ENCODE measurements at places on chromosomes 2 and 18. TPM values are rescaled to one million over a fixed set of nuclear protein-coding genes. Genes with fewer than 3 reads are reported as not detected.

GRCh38 chr18:74126684-74127655, 20.7 kb downstream of the FBXO15 start:
- no peak overlapping the region for H3K27ac ChIP-seq
- no peak overlapping the region for H3K4me3 ChIP-seq
- H3K4me1 ChIP-seq: no peaks in the 10 kb centered on the region
- H3K36me3 ChIP-seq: no peaks in the 10 kb centered on the region
- H3K27me3 ChIP-seq: peaks cover 91% of the 10 kb centered on the region
- DNase-seq: no peak

Gene SULT1C2
- total RNA-seq: 3.9 TPM

Gene FAM110C
- total RNA-seq: 20.3 TPM

GRCh38 chr2:96251721-96252292, 14.0 kb downstream of the TMEM127 start:
- no peak overlapping the region for H3K4me3 ChIP-seq
- no peak overlapping the region for H3K27ac ChIP-seq
- H3K36me3 ChIP-seq: peaks cover 14% of the 10 kb centered on the region
- DNase-seq: peak; percentile 61
- peaks cover 14% of the 10 kb centered on the region for H3K4me1 ChIP-seq

GRCh38 chr2:180583441-180584140, 396.8 kb upstream of the UBE2E3 start:
- no peaks in the 10 kb centered on the region for H3K4me1 ChIP-seq
- no peaks in the 10 kb centered on the region for H3K36me3 ChIP-seq
- H3K27me3 ChIP-seq: no peaks in the 10 kb centered on the region
- no peak for DNase-seq
- no peak overlapping the region for H3K27ac ChIP-seq

DNA sequence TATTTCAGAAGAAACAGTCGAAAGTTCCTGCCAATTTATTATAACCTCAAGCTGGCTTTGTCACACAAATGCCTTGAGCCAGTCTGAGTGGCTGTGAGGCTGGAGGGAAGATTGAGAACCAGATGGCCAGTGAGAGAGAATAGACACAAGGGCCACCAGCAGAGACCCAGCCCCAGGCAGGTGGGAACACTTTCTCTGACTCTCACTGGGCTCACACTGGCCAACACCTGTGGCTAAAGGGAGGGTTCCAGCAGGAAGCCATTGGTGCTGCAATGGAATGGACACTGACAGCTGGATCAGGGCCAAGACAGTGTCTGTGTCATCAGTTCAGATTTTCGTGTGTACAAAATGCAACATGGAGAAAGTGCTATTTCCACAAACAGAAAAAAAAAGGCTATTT, 29.9 kb downstream of the LOXHD1 start:
- no peak overlapping the region for H3K27ac ChIP-seq
- H3K27me3 ChIP-seq: peaks cover 42% of the 10 kb centered on the region

Gene DSC2
- total RNA-seq: 33.4 TPM

- no peak overlapping the region for H3K4me3 ChIP-seq
- H3K27me3 ChIP-seq: peaks cover 38% of the 10 kb centered on the region
- no peak overlapping the region for H3K27ac ChIP-seq
- no peaks in the 10 kb centered on the region for H3K36me3 ChIP-seq
- no peak for DNase-seq
- H3K4me1 ChIP-seq: no peaks in the 10 kb centered on the region
Measured at GRCh38 chr2:129799036-129799958, 180.2 kb upstream of the RAB6C start.

Gene MYCN
- total RNA-seq: not detected

DNA sequence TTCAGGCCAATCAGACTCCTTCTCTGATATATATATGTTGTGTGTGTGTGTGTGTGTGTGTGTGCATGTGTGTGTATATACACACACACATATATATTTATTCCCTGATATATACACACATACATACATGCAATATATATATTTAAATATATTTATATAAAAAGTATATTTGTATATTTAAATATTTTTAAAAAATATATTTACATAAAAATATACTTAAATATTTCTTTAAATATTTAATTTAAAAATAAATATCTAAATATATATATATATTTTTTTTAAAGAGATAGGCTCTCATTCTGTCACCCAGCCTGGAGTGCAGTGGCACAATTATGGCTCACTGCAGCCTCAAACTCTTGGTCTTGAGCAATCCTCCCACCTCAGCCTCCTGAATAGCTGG, 281.3 kb downstream of the DYSF start:
- no peaks in the 10 kb centered on the region for H3K4me1 ChIP-seq
- H3K4me3 ChIP-seq: no peak overlapping the region
- no peaks in the 10 kb centered on the region for H3K36me3 ChIP-seq
- no peak for DNase-seq
- H3K27me3 ChIP-seq: no peaks in the 10 kb centered on the region

DNA sequence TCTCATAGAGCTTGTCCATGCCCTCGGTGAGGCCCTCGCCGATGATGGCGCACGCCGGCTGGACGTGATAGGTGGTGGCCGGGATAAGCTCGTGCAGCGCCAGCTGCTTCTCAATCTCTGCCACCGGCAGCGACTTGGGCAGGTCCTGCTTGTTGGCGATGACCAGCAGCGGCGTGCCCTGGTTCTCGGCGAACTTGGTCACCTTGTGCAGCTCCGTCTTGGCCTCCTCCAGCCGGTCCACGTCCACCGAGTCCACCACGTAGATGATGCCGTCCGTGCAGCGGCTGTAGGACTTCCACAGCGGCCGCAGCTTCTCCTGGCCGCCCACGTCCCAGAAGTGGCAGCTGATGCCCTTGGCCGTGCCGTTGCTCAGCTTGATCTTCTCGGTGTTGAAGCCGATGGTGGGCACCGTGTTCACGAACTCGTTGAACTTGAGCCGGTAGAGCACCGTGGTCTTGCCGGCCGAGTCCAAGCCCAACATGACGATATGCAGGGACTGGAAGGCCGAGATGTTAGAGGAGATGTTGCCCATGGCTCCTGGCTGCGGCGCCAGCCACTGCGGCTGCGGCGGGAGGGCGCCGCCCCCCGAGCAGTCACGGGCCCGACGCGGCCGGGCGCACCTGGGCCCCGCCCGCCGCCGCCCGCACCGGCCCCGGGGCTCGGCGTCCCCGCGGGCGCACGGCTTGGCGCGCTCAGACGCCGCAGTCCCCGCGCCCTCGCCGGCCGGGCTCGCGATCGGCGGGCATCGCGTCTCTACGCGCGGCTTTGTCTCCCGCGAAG, 636 bp downstream of the ARL4C start:
- H3K4me3 ChIP-seq: peak overlapping the region; percentile 38
- H3K36me3 ChIP-seq: no peaks in the 10 kb centered on the region
- peak overlapping the region; percentile 50 for H3K27ac ChIP-seq
- no peak for DNase-seq
- H3K27me3 ChIP-seq: no peaks in the 10 kb centered on the region
- H3K4me1 ChIP-seq: peaks cover 5% of the 10 kb centered on the region

DNA sequence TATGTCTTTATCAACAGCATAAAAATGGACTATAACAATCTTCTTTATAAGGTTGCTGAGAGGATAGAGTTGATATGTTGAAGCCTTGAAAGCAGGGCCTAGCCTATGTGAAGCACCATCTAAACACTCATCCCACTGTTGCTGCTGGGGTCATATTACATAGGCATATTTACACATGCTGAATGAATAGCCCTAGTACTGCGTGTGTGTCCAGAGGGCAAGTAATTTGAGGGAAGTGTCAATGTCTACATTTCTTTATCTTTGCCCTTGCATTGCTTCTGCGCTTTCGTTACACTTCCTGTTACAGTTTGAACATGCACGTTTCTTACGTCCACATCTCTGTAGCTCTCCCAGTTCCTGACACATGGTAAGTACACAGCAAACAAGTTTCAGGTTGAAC, 280.3 kb upstream of the ATP5MC3 start:
- DNase-seq: no peak
- no peak overlapping the region for H3K27ac ChIP-seq
- H3K27me3 ChIP-seq: no peaks in the 10 kb centered on the region
- no peaks in the 10 kb centered on the region for H3K36me3 ChIP-seq

Data from HCT116 (cell line).